Upper lobe of right lung (tissue), 1 donor: ENCODE measurements at places on chromosomes 12 and 14.

- DNase-seq: no peak
- no peak overlapping the region for H3K4me3 ChIP-seq
- H3K36me3 ChIP-seq: no peaks in the 10 kb centered on the region
- no peaks in the 10 kb centered on the region for H3K27me3 ChIP-seq
- H3K27ac ChIP-seq: no peak overlapping the region
These were observed 12.2 kb downstream of the RIMBP2 start for GRCh38 chr12:130703733-130704375.

- peaks cover 50% of the 10 kb centered on the region for H3K4me1 ChIP-seq
- DNase-seq: no peak
- H3K36me3 ChIP-seq: peaks cover 52% of the 10 kb centered on the region
- H3K27ac ChIP-seq: peak overlapping the region; percentile 31
- no peak overlapping the region for H3K4me3 ChIP-seq
These were observed 15.5 kb downstream of the EMP1 start for GRCh38 chr12:13211859-13212664.

DNA sequence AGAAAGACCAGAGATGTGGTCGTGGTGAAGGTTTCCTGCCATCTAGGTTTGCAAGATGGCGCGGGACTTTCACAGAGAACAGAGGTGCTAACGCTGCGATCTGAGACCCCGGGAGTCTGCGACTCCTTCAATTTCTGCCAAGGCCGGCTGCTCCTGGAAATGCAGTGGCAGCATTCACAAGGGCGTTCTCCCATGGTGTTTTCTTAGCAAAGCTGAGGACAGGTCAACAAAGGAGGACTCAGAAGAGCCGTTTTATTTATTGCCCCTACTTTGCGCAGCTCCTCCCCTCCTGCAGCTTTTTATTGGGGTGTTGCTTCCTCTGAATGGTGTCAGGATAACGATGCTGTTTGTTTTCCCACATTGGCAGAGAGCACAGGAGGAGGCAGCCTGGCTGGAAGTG is 86.3 kb downstream of the TMEM132C start:
- H3K27me3 ChIP-seq: no peaks in the 10 kb centered on the region
- no peak overlapping the region for H3K4me3 ChIP-seq
- no peaks in the 10 kb centered on the region for H3K36me3 ChIP-seq
- no peak overlapping the region for H3K27ac ChIP-seq

GRCh38 chr14:58501214-58501816 is 73.8 kb downstream of the KIAA0586 start:
- DNase-seq: no peak
- H3K4me3 ChIP-seq: no peak overlapping the region
